ENCODE measurements at places on chromosomes 16 and 17.

DNA sequence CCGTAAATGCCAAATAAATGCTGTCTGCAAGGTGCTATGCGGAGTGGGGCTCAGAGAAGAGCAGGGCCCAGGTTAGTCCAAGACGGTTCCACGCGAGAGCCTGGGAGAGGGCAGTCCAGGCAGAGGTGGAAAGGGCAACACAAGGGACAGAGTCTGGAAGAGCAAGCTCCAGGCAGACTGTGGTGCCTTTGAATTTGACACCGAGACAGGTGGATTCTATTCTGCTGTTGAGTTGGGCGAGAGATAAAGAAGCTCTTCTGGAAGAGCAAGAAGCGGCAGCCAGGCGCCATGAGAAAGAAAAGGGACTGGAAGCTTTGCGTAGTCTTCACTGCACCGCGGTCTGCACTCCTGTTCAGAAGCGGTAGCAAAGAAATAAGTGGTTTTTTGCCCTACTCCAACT, 55.6 kb downstream of the CYTH1 start:
- no peak for DNase-seq

DNA sequence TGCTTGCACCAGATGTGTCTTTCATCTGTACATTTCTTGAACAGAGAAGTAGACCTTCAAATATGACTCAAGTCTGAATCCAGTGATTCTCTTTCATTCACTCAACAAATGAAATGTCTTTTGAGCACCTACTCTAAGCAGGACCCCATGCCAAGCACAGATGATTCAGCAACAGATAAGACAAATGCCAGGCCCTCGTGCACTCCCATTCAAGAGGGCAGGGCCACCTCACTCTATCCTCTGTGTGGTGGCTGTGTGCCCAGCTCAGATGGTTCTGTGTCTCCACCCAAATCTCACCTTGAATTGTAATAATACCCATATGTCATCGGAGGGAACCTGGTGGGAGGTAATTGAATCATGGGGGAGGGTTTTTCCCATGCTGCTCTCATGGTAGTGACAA, 74.1 kb upstream of the NKD1 start:
- DNase-seq: no peak

DNA sequence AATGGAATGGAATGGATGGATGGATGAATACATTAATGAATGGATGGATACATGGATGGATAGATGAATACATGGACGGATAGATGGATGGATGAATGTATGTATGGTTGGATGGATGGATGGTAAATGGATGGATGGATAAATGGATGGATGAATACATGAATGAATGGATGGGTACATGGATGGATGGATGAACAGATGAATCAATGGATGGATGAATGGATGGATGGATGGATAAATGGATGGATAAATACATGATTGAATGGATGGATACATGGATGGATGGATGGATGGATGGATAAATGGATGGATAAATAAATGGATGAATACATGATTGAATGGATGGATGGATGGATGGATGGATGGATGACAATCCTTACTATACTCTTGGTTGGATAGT, 26.0 kb downstream of the TMC5 start:
- no peak for DNase-seq

DNA sequence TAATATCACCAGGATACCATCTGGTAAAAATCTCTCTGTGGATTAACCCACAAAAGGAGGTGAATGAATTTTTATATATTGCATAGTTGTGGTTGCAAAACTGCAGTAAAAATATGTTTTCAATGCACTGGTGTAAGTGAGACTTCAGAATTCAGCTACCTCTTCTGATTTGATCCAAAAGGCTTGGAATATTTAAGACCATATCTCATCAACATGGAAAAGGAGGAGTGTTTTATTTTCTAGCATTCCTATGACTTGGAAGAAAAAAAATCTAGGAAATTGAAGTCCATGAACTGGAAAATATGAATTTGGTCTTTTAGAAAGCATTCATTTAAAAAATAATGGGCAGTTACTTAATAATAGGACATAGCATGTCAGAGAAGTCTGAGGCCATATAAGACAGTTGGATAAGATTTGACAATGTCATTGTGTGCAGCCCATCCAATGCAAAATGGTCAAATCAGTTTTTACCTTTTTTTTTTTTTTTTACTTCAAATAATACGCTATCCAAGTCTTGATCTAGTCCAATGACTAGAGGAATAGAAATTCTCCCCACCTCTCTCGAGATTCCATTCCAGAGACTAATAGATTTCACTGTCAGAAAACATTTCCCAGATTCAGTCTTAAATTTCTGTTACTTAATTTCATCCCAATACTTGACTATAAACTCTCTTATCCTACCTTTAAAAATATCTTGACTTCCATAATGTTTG, 364.9 kb upstream of the PMFBP1 start:
- no peak for DNase-seq

DNA sequence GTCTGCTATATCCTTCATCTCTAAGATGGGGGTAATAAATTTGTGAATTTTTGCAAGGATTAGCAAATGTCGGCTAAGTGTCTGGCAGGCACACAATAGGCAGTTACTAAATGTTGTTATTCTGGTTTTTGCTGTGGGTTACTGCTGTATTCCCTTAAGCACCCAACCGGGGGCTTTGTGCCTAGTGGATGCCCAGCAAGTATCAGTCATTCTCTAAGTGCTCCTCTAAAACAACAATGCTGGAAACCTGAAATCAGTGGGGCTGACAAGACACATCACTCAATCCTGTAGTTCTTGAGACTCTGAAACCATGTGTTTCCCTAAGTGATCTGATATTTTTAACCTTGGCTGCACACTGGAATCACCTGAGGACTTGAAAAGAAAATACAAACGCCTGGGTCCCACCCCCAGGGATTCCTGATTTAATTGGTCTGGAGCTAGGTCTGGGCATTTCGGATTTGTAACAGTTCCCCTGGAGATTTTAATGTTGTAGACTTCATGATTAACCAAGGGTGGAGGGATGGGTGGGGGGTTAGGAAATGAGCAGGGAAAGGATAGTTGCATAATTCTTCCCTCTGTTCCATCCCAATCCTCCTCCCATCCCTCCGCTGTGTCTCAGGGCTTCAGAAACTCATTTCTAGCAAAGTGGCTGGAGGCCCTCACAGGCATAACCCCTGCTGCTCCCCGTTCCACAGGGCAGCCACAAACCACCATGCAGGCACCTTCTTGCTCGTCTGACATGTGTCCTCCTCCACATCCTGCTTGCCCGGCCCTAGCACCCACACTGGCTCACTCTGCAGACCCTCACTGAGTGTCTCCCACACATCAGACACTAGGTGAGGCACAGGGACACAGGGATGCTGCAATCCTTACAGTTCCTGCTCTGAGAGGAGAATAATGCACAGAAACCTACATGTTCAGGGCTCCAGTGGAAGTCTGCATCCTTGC, 61.7 kb upstream of the LYRM9 start:
- no peak for DNase-seq

DNA sequence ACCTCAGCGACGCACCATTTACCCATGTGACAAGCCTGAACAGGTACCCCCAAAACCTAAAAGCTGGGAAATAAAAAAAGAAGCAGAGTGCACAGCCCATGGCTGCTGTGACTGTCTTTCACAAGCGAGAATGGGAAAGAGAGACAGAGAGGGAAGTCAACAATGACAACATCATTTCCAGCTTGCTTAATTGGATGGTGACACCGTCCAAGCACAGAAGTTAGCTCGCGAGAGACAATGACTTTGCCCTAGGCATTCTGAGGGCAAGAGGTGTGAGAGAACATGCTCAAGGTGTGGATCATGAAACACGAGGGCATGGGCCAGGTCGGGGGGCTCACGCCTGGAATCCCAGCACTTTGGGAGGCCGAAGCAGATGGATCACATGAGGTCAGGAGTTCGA, 19.3 kb upstream of the NSMCE1 start:
- DNase-seq: no peak

- peak; percentile 89 for DNase-seq
Observed at GRCh38 chr16:50696575-50697420, 3.4 kb downstream of the NOD2 start.
